Neural progenitor cell (in vitro differentiated cells): ENCODE measurements at places on chromosomes 4 and X. TPM values are rescaled to one million over a fixed set of nuclear protein-coding genes. Genes with fewer than 3 reads are reported as not detected.

The ANKRD50 gene
- total RNA-seq, result 33.8 and 47.5 TPM in 2 replicates

The MMAA gene
- 2.0 and 2.3 TPM in 2 replicates for total RNA-seq

The HNRNPDL gene
- 423 and 699 TPM in 2 replicates for total RNA-seq

DNA sequence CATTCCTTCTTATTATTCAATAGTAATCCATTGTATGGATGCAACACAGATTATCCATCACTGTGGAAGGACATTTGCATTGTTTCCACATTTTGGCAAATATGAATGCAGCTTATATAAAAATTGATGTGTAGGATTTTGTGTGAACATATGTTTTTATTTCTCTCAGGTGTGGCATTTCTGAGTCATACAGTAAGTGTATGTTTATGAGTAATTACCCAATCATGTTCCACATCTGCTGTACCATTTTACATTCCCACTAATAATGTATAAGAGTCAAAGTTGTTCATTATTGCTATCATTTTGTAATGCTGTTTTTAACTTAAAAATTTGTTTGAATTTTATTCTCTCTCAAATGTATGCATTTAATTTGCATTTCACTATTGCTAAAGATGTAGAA lies 25.5 kb downstream of the MAGEA4 start:
- no peak for DNase-seq

DNA sequence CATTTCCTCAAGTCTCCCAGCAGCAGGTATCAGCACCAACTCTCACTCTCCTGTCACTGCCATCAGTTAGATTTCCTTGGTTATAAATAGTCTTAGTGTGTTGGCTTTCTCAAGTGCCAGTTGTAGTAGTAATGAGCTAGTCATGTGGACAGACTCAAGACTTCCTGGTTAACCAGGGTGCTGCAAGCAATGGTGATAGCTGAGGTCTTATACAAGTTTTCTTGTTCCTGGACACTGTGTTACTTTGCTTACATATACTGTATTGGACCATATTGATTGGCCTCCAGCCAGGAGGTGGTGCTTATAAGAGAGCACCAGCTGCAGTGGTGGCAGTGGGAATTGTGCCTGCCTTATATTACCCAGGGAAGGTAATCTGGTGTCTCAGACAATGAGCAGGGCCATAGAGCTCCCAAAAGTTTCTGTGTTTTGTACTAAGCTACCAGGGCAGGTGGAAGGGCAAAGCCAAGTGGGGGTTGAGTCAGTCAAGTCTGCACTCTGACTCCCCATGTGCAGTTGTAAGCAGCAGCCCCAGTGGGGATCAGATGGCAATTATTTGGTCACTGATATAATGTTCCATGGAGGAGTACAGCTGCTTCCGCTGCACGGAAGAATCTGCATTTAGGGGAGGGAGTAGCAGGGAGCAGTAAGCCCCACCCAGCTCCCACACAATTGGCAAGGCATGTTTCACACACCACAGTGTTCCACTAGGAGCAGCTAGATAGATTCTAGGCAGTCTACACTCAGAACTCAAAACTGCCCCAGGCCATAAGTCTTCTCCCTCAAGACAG lies 24.1 kb upstream of the ZDHHC15 start:
- no peak for DNase-seq

DNA sequence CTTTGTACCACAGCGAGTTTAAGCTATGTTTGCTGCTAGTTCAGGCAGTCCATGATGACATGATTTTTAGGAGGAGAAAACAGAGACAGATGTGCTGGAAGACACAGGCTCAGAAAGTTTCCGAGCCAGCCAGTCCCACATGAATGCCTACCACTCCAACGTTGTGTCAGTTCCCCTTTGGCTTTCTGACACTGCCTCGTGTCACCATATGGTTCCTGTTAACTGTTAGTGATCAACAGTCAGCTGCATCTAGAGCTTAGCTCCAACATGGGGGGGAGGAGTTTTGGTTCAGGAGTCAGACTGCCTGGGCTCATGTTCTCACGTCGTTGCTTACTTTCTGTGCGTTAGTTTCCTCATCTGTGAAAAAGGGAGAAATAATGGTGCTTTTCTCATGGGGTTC lies 343.7 kb downstream of the MID1IP1 start:
- DNase-seq, result no peak

- DNase-seq, result no peak
Observed at GRCh38 chr4:124478470-124478869, 234.1 kb downstream of the ANKRD50 start.

- DNase-seq, result no peak
Observed at GRCh38 chr4:33482773-33483172, 2761.5 kb downstream of the ARAP2 start.

DNA sequence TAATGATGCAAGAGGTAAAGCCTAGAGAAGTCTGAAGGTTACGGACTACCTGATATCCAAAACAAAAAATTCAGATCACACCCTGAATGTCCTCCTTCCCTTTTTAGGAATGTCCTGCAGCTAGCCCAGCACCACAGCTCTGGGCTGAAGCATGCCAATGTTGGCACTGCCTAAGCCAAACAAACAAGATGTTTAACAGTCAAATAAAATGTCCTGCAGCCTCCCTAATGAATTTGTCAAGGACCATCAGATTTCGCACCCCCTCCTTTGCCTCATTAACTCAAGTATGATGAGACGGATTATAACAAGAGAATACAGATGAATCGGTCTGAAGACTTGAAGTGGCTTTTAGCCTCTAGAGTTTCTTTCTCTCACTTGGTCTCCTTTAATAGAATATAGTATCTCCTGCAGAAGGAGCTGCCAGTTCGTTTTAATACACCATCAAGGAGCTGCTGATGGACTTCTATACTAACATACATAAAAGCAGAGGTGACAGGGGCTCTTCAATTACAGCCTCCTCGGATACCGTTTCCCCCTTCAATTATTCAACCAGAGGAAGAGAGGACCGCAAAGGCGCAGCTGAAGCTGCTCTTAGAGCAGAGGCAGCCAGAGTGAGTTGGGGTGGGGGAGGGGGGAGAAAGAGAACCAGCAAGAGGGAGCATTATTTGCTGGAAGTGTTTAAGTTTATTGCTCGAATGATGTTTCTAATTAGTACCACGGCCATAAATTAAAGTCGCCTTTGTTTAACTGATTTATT lies 3.0 kb upstream of the MAB21L2 start:
- peak; percentile 74 for DNase-seq

GRCh38 chrX:15165832-15166231 lies 104.1 kb downstream of the ASB9 start:
- DNase-seq, result no peak

- DNase-seq, result no peak
Observed at GRCh38 chrX:69263251-69263820, 98.1 kb upstream of the PJA1 start.

GRCh38 chr4:25814301-25815136 lies 48.3 kb downstream of the SEL1L3 start:
- DNase-seq, result no peak
